ENCODE measurements at places on chromosomes 12 and 14. TPM values are rescaled to one million over a fixed set of nuclear protein-coding genes. Genes with fewer than 3 reads are reported as not detected.

LBHD2 gene
- not detected for total RNA-seq

GYS2 gene
- total RNA-seq, result not detected

MLXIP gene
- total RNA-seq, result 28.4 TPM

ARPC3 gene
- total RNA-seq, result 164 TPM

- no peak overlapping the region for H3K27ac ChIP-seq
- no peak overlapping the region for H3K4me3 ChIP-seq
- H3K4me1 ChIP-seq, result peaks cover 15% of the 10 kb centered on the region
- no peaks in the 10 kb centered on the region for H3K36me3 ChIP-seq
Measured at GRCh38 chr14:104286496-104286895, 148.1 kb downstream of the KIF26A start.

DNA sequence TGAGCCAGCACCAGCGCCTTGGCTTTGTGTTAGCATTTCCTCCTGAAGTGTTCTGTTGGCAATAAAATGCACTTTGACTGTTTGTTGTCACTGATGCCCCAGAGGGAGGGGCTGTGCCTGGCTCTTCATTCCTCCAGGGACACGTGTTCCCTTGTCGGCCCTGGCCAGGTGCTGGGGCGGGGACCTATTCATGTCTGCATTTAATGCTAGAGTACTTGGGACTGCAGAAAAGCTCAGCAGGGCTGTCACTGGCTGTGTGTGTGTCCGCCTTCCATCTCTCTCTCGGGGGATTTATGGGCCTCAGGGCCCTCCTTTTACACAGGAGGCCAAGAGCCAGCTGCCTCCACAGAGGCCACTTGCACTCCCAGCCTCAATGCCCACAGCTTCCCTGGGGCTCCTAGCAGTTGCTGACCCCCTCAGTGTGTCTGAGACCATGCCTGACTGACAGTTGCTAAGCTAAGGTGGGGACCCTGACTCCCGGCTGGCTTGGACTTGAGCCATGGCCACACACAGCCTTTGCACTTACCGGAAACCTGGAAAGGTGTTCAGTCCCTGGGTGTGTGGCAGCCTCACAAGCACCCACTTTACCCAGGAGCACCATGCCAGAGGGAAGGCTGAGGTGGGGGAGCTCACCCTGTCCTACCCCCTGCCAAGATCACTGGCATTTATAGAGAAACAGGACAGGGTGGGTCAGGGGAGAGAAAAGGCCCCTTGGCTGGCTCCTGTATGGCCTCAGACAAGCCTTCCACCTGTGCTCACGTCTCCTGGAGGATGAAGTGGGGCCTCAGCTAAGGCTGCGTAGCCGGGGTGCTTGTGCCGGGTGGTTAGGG lies 27.8 kb downstream of the HIP1R start:
- no peak for DNase-seq
- no peak overlapping the region for H3K4me3 ChIP-seq
- H3K4me1 ChIP-seq, result no peaks in the 10 kb centered on the region
- H3K27ac ChIP-seq, result peak overlapping the region; percentile 88
- H3K36me3 ChIP-seq, result peaks cover 3% of the 10 kb centered on the region

DNA sequence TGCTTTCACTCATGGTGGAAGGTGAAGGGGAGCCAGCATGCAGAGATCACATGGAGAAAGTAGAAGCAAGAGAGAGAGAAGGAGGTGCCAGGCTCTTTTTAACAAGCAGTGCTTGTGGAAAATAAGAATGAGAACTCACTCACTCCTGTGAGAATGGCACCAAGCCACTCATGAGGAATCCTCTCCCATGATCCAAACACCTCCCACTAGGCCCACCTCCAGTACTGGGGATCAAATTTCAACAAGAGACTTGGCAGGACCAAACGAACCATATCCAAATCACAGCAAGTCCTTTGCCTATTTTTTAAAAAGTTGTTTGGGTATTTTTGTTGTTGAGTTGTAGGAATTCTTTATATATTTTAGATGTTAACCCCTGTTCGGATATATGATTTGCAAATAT lies 245.9 kb upstream of the ARID2 start:
- H3K27ac ChIP-seq, result no peak overlapping the region
- no peaks in the 10 kb centered on the region for H3K27me3 ChIP-seq

GRCh38 chr14:73887318-73887616 lies 608 bp downstream of the ZNF410 start:
- peaks cover 38% of the 10 kb centered on the region for H3K4me1 ChIP-seq
- no peaks in the 10 kb centered on the region for H3K27me3 ChIP-seq
- DNase-seq, result no peak
- H3K4me3 ChIP-seq, result peak overlapping the region; percentile 94
- H3K27ac ChIP-seq, result peak overlapping the region; percentile 95
- H3K36me3 ChIP-seq, result peaks cover 7% of the 10 kb centered on the region

DNA sequence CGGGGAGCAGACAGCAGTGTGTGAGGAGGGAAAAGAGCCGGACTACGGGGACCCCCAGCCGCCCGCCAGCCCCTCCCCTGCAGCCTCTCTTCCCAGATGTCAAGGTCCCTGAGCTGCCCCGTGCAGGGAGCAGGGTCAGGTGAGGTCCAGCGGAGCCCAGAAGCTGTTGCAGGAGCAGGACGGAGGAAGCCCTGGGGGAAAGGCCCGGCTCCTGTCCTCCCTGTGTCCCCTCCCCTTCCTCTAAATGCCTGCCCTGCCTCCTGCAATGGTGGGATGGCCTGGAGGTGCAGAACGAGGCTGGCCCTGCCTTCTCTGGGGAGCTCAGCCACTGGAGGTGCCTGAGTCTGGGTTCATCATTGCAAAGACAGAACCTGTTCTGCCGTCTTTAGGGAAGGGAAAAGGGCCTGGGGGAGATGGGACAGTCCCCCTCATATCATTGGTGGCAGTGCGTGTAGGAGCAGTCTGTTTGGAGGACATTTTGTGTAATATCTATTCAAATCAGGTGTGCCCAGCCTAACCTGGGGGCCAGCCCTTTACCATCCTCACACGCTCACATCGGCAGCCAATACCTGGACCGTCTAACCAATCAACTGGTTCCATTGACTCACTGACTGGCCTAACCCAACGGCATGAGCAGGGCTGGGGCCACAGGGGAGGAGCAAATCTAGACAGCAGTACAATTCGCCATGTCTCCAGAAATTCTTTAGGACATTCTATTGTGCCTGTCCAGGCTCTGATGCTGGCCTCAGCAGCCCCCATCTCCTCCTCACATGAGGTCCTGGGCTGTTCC lies 364.1 kb upstream of the SFSWAP start:
- no peak for DNase-seq
- peaks cover 26% of the 10 kb centered on the region for H3K4me1 ChIP-seq
- H3K27ac ChIP-seq, result no peak overlapping the region
- peaks cover 12% of the 10 kb centered on the region for H3K27me3 ChIP-seq
- no peak overlapping the region for H3K4me3 ChIP-seq

DNA sequence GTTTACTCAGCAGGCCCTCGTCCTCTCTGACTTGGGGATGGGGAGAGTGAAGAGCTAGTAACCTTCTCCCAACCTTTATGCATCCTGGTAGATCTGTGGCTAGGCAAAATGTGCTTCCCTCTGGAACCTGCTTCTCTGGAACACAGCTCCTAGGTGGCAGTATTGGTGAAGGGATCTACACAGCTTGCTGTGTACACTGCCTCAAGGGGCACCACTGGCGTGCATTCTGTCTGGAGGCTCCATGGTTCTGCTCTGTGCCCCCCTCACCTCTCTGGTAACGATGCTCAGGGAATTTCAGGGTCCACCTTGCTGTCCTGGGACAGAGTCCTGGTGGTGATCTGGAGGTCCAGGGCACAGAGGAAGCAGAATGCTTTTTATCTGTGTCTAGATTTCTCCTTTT lies 43.5 kb upstream of the KCNA5 start:
- no peak overlapping the region for H3K4me3 ChIP-seq
- no peaks in the 10 kb centered on the region for H3K36me3 ChIP-seq
- no peaks in the 10 kb centered on the region for H3K4me1 ChIP-seq
- no peak overlapping the region for H3K27ac ChIP-seq
- DNase-seq, result no peak

- no peak for DNase-seq
- no peak overlapping the region for H3K4me3 ChIP-seq
- peaks cover 6% of the 10 kb centered on the region for H3K4me1 ChIP-seq
- H3K27me3 ChIP-seq, result peaks cover 4% of the 10 kb centered on the region
Measured at GRCh38 chr14:44804391-44804790, 157.4 kb downstream of the KLHL28 start.

- H3K36me3 ChIP-seq, result no peaks in the 10 kb centered on the region
- no peak overlapping the region for H3K4me3 ChIP-seq
- H3K27ac ChIP-seq, result no peak overlapping the region
Measured at GRCh38 chr14:48323665-48324064, 648.3 kb upstream of the MDGA2 start.

DNA sequence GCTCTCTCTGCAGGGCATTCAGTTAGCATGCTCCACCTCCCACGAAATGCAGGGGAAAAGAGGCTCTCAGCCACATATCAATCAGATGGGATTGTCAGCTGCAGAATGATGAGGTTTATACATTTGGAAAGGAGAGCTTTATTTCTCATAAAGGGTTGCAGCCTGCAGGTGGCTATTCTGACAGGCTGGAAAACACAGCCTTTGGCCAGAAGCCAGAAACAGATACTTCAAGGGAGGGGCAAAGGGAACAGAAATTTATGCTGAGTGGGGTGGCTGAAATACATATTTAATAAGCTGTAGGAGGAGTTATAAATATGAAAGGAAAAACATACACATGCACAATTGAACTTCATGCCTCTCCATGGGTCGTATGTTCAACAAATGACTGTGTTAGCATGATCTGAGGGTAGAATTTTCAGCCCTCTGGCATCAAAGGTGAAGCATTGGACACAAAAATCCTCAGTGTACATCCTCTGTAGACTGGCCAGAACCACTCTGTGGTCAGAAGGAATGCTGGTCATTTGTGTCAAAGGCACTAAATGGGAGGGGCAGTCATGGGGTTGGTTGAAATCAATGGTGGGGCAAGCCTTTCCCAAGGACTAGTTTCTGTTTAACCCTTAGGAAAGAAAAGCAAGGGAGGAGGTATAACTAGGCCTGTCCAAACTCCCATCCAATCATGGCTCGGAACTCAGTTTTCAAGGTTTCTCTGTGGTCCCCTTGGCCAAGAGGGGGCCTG lies 62.4 kb downstream of the TMX1 start:
- H3K27me3 ChIP-seq, result no peaks in the 10 kb centered on the region
- H3K4me1 ChIP-seq, result peaks cover 16% of the 10 kb centered on the region
- no peaks in the 10 kb centered on the region for H3K36me3 ChIP-seq
- H3K4me3 ChIP-seq, result no peak overlapping the region

STYK1 gene
- 8.9 TPM for total RNA-seq

DNA sequence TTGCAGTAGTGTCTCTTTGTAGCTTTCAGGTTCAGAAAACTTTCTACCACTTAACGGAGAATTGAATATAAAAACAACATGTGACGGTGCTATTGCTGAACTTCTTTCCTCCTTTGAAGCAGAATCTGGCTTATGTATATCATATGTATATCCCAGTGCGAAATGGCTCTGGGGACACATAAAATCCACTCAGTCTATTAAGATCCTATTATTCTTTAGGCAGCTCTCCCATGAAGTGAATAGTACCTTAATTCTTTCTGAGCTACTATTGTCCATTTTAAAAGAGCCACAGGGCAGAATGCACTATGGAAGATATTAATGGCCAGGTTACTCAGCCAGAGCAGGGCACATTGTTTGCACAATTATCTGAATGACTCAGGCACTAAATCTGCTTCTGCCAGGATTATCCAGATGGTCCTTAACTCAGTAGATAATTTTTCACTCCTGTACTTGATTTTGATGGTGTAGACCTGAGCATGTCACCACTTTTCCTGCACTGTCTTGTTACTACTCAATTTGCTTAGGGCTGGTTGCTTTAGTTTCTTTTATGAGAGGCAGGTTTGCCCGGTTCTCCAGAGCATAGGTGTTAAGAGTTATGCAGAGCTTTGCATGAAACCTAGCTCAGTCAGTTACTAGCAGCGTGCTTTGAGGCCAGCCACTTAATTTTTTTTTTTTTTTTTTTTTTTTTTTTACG lies 5.5 kb downstream of the CNTN1 start:
- H3K4me1 ChIP-seq, result no peaks in the 10 kb centered on the region
- H3K36me3 ChIP-seq, result no peaks in the 10 kb centered on the region
- no peak for DNase-seq
- peak overlapping the region; percentile 73 for H3K27ac ChIP-seq
- peak overlapping the region; percentile 44 for H3K4me3 ChIP-seq
- peaks cover 32% of the 10 kb centered on the region for H3K27me3 ChIP-seq

GRCh38 chr12:111410431-111411184 lies 4.9 kb downstream of the SH2B3 start:
- H3K4me1 ChIP-seq, result peaks cover 28% of the 10 kb centered on the region
- no peaks in the 10 kb centered on the region for H3K36me3 ChIP-seq
- no peak overlapping the region for H3K4me3 ChIP-seq
- no peak overlapping the region for H3K27ac ChIP-seq
